ENCODE measurements at places on chromosomes 3 and 15. TPM values are rescaled to one million over a fixed set of nuclear protein-coding genes. Genes with fewer than 3 reads are reported as not detected.
A peak's percentile ranks its signal among the peaks of the same experiment; 100 is the strongest.

DNA sequence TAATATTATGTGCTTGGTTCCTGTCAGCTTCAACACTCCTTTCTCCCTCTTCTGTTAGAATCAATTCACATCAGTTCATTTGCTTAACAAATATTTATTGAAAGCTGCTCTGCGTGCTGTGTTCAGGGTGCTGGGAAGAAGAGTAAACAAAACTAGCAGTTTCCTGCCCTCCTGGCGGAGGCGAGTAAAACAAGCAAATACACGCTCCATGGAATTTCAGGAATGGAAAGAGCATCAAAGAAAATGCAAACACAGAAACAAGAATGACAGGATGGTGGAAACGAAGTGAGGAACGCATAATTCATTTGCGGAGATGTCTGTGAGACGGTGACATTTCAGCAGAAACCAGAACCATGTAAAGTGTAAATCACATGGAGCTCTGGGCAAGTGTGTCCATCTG is 49.4 kb upstream of the SPTSSB start:
- H3K36me3 ChIP-seq, result no peaks in the 10 kb centered on the region
- H3K4me1 ChIP-seq, result no peaks in the 10 kb centered on the region
- no peaks in the 10 kb centered on the region for H3K27me3 ChIP-seq

GRCh38 chr3:177473184-177473583 is 275.9 kb upstream of the TBL1XR1 start:
- no peaks in the 10 kb centered on the region for H3K4me1 ChIP-seq
- no peaks in the 10 kb centered on the region for H3K36me3 ChIP-seq
- DNase-seq, result no peak
- no peak overlapping the region for H3K27ac ChIP-seq
- no peaks in the 10 kb centered on the region for H3K27me3 ChIP-seq

GRCh38 chr15:38878926-38879325 is 314.3 kb upstream of the RASGRP1 start:
- no peaks in the 10 kb centered on the region for H3K27me3 ChIP-seq
- no peak overlapping the region for H3K27ac ChIP-seq
- H3K36me3 ChIP-seq, result no peaks in the 10 kb centered on the region
- no peaks in the 10 kb centered on the region for H3K4me1 ChIP-seq
- no peak for DNase-seq

DNA sequence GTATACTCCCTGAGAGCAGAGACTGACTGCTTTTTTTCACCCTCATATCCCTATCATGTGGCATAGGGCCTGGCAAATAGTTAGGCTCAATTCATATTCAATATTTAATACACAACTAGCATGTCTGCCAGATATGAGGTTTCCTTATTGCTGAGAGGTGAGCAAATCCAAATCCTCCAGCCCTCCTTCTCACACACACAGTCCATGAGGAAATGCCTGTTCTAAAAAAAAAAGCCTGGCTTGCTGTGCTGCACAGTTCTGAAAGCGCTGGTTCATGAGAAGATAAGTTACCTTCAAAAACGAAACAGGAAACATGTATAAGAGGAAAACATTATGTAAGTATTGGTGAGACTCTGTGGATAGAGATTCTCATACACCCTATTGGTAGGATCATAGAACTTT is 15.5 kb upstream of the ACAP2 start:
- no peaks in the 10 kb centered on the region for H3K36me3 ChIP-seq
- H3K4me1 ChIP-seq, result no peaks in the 10 kb centered on the region
- no peak overlapping the region for H3K27ac ChIP-seq
- H3K4me3 ChIP-seq, result no peak overlapping the region
- H3K27me3 ChIP-seq, result no peaks in the 10 kb centered on the region

GRCh38 chr3:100400419-100400779 is 490 bp downstream of the TOMM70 start:
- no peak for DNase-seq
- no peaks in the 10 kb centered on the region for H3K27me3 ChIP-seq
- H3K4me3 ChIP-seq, result peak overlapping the region; percentile 50
- H3K27ac ChIP-seq, result peak overlapping the region; percentile 86
- H3K4me1 ChIP-seq, result peaks cover 3% of the 10 kb centered on the region

TRPM1 gene
- not detected for total RNA-seq

SI gene
- total RNA-seq, result not detected

CACNA2D2 gene
- total RNA-seq, result 6.1 TPM

KLHL40 gene
- not detected for total RNA-seq

SLC12A1 gene
- total RNA-seq, result not detected

CHRFAM7A gene
- not detected for total RNA-seq
